Ovary (tissue), 10 donors: ENCODE measurements at places on chromosomes 3 and 15. TPM values are rescaled to one million over a fixed set of nuclear protein-coding genes. Genes with fewer than 3 reads are reported as not detected.

DNA sequence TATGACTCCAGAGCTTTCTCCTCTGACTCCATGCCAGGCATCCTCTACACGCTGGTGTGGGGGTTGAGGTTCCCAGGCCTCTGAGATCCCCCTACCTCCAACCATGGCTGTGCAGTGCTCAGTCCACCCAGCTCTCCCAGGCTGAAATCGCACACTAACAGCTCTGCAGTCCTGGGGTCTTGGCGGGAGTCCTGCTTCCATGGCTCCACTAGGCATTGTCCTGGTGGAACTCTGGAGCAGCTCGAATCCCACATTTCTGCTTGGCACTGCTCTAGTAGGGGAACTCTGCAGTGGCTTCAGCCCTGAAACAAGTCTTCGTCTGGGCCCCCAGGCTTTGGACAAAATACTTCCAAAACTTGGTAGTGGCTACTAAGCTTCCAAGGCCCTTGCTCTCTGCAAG is 50.7 kb downstream of the ROPN1B start:
- H3K27me3 ChIP-seq: no peaks in the 10 kb centered on the region
- no peak overlapping the region for H3K27ac ChIP-seq
- no peaks in the 10 kb centered on the region for H3K36me3 ChIP-seq
- DNase-seq: no peak

DNA sequence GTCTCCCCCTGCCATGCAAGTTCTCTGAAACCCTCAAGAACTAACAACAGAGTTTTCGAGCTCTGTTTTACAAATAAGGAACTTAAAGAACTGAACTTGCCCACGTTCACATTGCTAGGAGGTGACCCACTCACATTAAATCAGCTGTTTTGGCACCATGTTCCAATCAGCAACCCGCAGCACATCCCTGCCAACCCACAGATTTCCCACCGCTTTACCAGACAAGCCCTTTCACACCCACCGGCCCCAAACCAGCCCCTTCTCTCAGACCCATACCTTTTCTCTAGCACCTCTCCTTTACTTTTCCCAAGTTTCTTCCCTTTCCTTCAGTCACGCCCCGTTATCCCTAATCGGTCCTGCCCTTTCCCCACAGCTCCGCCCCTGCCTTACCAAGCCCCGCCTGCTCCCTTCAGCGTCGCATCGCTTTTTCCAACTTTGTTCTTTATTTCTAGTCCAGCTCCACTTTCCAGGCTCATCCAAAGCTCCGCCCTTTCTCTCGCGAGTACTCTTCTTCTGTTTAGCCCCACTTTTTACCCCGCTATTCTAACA is 804 bp upstream of the BRPF1 start:
- H3K4me3 ChIP-seq: peak overlapping the region; percentile 47
- H3K27me3 ChIP-seq: no peaks in the 10 kb centered on the region
- no peaks in the 10 kb centered on the region for H3K36me3 ChIP-seq
- peaks cover 4% of the 10 kb centered on the region for H3K4me1 ChIP-seq
- no peak overlapping the region for H3K27ac ChIP-seq

DNA sequence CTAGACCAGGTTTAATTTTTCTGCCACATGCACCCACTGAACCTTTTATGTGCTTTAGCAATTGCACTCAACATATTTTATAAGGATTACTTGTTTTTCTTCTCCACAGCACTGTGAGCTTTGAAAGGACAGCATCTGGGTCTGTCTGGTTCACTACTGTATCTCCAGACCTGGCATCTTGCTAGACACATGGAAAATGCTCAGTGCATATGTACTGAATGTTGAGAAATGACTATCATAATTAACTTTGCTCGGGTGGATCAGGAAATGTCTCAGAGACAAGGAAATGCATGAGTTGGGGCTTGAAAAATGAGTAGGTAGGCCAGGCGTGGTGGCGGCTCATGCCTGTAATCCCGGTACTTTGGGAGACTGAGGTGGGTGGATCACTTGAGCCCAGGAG is 40.2 kb downstream of the DOCK3 start:
- H3K27ac ChIP-seq: no peak overlapping the region
- peaks cover 3% of the 10 kb centered on the region for H3K27me3 ChIP-seq
- DNase-seq: no peak

GRCh38 chr15:22780267-22780666 is 6.2 kb upstream of the NIPA1 start:
- DNase-seq: no peak
- no peak overlapping the region for H3K4me3 ChIP-seq
- no peaks in the 10 kb centered on the region for H3K27me3 ChIP-seq
- no peaks in the 10 kb centered on the region for H3K4me1 ChIP-seq

GRCh38 chr3:120634539-120634938 is 38.4 kb downstream of the NDUFB4 start:
- H3K4me1 ChIP-seq: no peaks in the 10 kb centered on the region
- H3K4me3 ChIP-seq: no peak overlapping the region
- H3K27ac ChIP-seq: no peak overlapping the region
- no peaks in the 10 kb centered on the region for H3K27me3 ChIP-seq

DNA sequence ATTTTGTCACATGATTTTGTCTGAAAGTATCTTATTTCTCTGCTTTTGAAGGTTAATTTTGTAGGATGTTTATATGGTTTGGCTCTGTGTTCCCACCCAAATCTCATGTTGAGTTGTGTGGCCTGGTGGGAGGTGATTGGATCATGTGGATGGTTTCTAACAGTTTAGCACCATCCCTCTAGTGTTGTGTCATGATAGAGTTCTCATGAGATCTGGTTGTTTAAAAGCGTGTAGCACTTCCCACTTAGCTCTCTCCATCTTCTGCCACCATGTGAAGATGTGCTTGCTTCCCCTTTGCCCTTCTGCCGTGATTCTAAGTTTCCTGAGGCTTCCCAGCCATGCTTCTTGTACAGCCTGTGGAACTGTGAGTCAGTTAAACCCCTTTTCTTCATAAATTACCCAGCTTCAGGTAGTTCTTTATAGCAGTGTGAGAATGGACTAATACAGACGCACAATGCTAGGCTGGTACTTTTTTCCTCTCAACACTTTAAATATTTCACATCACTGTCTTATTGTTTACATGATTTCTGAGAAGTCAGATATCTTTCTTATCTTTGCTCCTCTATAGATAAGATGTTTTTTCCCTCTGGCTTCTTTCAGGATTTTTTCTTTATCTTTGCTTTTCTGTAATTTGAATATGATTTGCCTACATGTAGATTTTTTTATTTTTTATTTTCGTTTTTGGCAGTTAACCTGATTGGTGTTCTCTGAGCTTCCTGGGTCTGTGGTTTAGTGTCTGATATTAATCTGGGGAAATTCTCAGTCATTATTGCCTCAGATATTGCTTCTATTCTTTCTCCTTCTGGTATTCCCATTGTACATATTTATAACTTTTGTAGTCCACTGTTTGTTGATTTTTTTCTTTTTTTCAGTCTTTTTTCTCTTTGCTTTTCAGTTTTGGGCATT is 22.2 kb downstream of the BTD start:
- DNase-seq: no peak
- no peaks in the 10 kb centered on the region for H3K4me1 ChIP-seq
- no peaks in the 10 kb centered on the region for H3K27me3 ChIP-seq

DNA sequence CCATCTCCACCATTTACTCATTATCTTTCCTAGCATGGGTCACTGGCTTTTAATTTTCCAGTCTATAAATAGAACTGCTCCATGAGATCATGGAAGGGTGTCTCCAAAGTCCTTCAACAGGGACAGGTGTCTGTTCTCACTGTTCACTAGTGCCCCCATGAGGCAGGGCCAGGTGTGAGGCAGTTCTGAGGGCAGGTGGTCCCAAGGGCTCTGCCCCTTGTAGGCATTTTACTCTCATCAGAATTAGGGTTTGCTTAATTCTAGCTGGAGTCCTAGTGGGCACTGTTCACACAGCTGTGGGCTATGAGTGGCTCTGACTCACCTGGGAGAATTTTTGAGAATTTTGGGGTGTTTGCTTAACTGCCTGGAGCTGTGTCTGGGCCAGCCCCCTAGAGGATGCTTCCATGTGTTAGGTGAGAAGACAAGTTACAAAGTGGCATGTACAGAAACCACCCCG is 248.0 kb upstream of the LYSMD4 start:
- H3K4me3 ChIP-seq: no peak overlapping the region
- no peak for DNase-seq
- H3K27me3 ChIP-seq: no peaks in the 10 kb centered on the region
- H3K36me3 ChIP-seq: no peaks in the 10 kb centered on the region
- H3K4me1 ChIP-seq: peaks cover 9% of the 10 kb centered on the region

DNA sequence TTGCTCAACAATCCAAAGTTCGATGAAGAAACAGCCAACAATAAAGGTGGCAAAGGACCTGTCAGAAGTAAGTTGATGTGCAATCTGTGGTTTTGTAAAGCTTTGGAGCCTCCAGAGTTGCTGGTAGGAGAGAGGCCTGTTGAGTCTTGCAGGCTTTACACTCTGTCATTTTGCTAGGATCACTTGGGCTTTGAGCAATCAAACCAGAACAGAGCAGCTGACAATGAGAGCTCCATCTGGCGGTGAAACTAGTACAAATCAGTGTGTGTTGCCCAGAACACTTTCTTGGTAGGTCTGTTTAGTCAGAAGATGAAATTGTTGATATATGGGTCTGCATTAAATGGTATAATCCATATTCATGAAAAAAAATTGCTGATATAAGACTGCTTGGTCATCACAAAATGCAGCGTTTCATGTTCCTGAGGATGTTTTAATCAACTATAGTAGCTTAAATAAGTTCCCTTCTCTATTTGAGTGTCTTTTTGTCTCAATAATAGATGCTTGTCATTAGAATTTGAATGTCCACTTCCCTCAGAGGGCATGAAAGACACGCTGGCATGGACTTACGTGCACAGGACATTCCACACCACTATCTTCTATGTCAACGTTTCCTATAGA is 25.7 kb downstream of the TMOD2 start:
- no peak overlapping the region for H3K27ac ChIP-seq
- no peaks in the 10 kb centered on the region for H3K27me3 ChIP-seq
- H3K36me3 ChIP-seq: no peaks in the 10 kb centered on the region
- H3K4me1 ChIP-seq: no peaks in the 10 kb centered on the region

GRCh38 chr3:81132995-81133394 is 628.5 kb downstream of the GBE1 start:
- H3K4me1 ChIP-seq: no peaks in the 10 kb centered on the region
- no peak for DNase-seq
- H3K27ac ChIP-seq: no peak overlapping the region
- H3K27me3 ChIP-seq: no peaks in the 10 kb centered on the region

DNA sequence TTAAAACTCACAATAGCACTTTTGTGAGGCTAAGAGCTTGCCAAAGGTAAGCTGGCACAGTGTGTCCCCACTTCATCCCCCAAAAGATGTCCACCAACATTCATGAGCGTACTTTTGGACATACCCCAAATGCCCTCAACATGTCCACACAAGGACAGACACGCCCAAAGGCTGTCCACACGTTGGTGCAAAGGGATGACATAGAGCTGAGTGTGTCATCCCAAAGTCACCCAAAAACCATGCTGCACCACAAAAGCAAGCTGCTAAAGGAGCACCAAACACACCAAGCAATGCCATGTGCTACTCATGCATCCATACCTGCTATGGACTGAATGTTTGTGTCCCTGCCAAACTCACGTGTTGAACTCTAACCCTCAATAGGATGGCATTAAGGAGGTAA is 57.9 kb downstream of the KLF13 start:
- H3K27me3 ChIP-seq: no peaks in the 10 kb centered on the region
- no peak overlapping the region for H3K4me3 ChIP-seq
- no peak for DNase-seq
- peaks cover 2% of the 10 kb centered on the region for H3K4me1 ChIP-seq
- no peaks in the 10 kb centered on the region for H3K36me3 ChIP-seq

DNA sequence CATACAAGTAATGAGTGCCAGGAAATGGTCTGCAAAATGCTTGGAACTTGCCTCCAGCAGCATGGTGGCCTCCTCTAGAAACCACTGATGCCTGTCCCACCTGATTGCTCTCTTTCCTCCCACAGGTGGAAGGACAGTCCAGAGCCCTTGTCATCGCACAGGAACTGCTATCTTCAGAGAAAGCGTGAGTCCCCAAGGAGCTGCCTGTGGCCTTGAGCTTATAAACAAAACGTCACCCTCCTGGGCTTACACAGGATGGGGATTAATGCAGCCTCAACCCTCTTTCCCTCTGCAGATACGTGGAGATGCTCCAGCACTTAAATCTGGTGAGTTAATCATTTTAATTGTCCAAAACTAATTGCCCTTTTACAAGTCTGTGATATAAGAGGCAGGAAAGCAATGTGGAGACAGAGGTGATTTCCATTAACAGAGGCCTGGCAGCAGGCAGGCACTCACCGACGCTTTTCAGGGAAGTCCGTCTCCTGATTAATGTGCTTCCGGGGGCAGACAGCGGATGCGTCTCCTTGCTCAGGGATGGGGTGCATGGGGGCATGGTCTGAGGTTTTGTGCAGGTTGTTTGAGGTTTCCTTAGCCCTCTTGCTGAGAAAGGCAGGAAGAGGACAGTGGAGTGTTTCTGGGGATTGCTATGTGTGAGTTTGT is 61.8 kb downstream of the FGD5 start:
- no peaks in the 10 kb centered on the region for H3K36me3 ChIP-seq
- H3K27me3 ChIP-seq: no peaks in the 10 kb centered on the region
- peaks cover 10% of the 10 kb centered on the region for H3K4me1 ChIP-seq

- H3K36me3 ChIP-seq: no peaks in the 10 kb centered on the region
- H3K27me3 ChIP-seq: no peaks in the 10 kb centered on the region
Measured at GRCh38 chr15:45377609-45378148, 665 bp downstream of the GATM start.

TM6SF1 gene
- 2.9 TPM for total RNA-seq

ATP13A5 gene
- total RNA-seq: not detected

MST1 gene
- 12.4 TPM for total RNA-seq

ATP13A4 gene
- 0.36 TPM for total RNA-seq

PAQR5 gene
- total RNA-seq: 0.12 TPM

ARHGAP11A gene
- 1.1 TPM for total RNA-seq

APEH gene
- 33.7 TPM for total RNA-seq

ACAD11 gene
- total RNA-seq: 25.8 TPM
